ENCODE measurements at places on chromosomes 6 and 20.

- DNase-seq, result no peak
These were observed 179.1 kb downstream of the SYNE1 start for GRCh38 chr6:152457949-152458624.

DNA sequence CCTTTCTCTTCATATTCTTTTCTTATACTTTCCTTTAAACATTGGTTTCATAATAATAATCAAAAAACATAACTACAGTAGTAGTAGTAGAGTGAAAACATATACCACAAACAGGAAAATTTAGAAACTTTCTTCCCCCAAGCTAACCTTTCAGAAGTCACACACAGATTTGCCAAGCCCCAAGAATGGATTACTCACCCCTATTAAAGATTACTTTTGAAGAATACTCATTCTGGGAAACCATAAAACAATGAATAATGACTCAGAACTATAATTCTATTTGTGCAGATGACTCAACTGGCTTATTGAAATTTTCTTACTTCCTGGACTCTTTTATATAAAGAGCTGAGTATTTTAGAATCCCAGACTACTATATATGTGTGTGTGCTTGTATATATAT lies 119.4 kb upstream of the GJE1 start:
- DNase-seq, result no peak

GRCh38 chr6:129786548-129786947 lies 74.6 kb downstream of the TMEM244 start:
- DNase-seq, result no peak

GRCh38 chr20:32920530-32921298 lies 62.0 kb downstream of the EFCAB8 start:
- DNase-seq, result no peak

DNA sequence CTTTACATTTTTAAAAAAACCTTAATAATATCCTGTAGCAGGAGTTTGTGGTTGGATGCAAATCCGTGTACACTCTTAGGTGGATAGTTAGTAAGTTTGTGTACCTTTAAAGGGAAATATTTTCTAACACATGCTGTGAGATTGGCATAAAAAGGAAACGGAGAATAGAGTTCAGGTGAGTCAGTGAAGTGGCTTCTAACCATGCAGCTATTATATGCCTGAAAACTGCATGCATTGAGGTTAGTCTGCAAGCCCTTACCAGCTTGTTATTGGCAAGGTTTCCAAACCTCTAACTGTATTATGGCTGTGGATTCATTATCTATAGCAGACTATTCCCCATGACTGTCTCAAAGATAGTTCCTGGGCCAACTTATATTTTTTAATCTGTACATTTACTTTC lies 420.6 kb upstream of the MMS22L start:
- DNase-seq, result no peak

DNA sequence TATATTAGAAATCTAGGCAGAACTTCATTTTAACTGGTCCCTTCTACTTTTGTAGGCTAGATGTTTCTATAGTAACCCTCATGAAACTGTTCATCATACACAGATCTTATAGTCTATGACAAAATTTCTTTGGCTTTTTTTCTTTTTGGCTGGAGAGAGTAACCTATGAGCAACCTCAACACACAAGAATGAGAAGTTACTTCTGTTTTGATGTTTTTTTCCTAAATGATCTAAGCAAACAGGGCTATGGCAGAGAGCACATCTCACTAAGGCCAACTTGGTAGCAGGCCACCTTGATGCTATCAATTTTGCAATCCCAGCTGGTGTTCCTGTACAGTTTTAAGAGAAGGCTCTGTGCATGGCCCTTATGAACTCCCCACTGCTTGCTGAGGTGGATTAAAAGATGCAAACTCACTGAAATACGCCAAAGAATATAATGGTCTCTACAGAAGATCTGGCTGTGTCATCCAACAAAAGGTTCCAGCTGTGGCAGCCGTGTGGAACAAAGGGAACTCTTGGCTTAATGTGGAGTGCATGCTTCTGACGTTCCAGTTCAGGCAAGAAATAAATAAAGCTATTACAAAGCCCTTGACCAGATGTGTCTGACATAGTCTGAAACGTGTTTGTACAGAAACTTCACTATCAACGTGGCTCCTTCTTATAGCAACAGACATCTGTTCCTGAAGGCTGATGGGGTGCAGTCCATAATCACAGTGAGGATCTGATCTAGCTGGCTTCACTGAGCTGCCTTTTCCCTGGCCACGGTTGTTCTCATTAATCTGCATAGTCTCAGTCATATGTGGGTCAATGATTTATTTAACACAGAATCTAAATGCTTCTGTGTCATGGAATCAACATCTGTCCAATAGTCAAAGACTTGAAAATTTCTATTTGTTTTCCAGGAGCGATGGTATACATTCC lies 481.1 kb downstream of the BMP2 start:
- DNase-seq, result no peak

DNA sequence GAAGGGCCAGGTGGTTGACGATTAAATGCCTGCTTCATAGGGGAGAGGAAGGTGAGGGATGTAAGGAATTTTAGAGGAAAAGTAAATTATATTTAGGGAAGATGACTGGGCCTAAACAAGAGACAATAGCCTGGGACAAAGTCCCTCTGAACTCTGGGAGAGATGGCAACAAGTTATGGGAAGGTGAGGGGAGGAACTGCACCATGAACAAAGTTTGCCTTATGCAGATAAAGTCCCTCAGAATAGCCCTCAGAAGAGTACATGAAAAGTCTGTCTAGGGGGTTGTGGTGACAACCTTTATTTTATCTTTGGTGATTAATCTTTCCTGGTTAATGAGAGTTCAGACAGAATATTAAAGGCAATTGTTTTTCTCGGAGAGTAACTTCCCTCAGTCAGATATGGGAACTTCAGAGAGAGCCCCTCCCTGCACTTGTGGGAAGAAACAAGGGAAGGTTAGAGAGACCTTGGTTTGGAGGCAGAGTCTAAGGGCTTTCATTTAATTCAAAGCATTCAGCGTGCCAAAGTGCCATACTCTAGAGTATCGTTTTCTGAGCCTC lies 27.1 kb upstream of the FAM217A start:
- no peak for DNase-seq

DNA sequence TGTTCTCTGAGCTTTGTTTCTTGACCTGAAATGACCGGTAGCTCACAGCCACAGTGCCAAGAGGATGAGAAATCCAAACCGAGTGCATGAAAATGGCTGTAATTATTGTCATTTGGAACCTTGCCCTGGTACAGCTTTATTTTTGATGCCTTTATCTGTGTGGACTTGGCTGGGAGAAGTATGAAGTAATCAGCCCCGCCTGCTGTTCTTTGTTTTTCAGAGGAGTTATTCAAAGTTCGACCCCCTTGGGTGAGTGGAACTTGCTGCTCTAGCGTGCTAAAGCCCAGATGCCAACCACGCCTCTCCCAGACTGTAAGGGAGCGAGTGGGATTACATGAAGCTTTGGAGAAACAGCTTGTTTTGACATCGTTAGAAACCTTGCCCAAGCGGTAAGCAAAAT lies 48.3 kb downstream of the ECT2L start:
- DNase-seq, result no peak

DNA sequence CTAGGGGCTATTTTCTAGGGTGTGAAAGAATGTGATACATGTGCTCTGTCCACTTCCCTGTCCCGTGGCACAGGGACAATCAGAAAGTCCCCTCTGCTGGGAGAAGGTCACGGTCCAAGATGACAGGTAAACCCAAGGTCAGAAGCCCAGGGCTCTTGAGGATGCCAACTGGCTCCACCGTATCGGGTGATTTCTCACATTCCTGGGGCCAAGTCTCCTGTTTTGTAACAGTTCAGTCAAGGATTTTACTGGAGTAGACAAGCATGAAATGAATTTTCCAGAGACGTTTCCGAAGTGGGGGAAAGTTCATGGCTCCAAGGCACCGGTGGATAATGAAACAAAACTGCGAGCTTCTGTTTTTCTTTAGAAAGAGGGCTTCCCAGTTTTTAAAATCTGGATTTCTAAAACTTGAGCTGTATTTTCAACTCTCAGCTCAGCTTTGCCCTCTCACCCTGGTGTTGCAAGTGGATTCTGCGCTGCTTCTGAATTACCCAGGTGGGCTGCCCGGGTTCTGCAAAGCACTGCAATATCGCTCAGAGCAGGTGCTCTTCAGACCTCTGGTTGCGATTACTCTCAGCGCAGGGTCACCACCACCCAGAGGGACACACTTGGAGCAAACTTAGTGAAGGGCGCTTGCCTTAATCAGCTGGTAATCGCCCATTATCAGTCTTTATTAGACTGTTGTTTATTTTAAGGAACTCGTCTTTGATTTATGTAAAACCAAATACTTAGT lies 64.4 kb upstream of the TMEM170B start:
- DNase-seq, result no peak

DNA sequence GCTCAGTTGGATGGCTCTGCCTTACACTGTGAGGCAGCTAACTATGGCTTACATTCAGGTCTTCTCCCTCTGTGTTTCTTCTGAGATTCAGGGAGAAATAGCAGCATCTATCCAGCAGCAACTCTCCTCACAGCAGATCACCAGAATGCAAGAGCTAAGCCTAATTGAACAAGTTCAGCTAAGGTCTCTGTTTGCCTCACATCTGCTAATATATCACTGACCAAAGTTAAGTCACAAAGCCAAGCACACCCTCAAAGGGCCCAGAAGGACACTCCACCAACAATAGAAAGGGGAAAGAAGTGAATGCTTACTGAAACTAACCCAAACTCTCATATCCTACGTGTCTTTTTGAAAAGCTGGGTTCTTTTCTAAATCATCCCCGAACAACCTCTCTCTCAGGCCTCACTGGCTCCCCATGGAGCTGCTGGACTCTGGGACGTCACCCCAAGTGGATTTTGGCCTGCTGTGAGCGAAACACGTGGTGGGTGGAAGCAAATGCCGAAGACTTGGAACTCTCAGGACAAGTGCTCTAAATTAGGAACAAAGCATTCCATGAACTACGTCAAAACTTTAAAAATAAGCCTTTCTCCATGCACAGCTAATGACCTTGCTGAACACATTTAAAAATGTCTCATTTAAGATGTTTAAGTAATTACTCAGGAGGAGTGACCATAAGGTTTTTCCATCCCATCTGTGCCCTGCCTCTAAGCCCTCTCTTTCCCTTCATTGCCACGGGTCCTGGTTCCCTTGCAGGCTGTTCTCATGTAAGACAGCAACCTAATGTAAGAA lies 167.5 kb upstream of the PLCB4 start:
- no peak for DNase-seq

- DNase-seq, result no peak
These were observed 175.9 kb downstream of the SOX4 start for GRCh38 chr6:21769405-21769861.
